Glutamatergic neuron (in vitro differentiated cells): ENCODE measurements at places on chromosomes 7 and 10.

GRCh38 chr7:141700848-141701371 is 1.1 kb downstream of the DENND11 start:
- no peak for DNase-seq

DNA sequence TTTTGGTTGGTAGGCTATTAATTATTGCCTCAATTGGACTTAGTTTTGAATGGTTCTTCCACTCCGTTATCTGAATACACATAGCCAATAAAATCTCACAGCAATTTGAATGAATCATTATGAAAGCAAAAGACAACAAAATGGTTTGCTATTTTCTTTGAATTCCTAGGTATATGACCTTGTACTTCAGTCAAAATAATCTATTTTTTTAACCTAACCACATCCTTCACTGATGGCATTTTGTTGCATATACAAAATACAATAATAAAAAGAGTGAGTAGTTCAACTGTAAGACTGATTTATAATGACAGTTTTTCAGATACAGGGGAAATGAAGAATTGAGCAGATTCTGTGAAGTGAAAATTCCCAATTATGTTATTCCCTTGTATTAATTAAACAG is 433.1 kb downstream of the HTR7 start:
- DNase-seq, result no peak

DNA sequence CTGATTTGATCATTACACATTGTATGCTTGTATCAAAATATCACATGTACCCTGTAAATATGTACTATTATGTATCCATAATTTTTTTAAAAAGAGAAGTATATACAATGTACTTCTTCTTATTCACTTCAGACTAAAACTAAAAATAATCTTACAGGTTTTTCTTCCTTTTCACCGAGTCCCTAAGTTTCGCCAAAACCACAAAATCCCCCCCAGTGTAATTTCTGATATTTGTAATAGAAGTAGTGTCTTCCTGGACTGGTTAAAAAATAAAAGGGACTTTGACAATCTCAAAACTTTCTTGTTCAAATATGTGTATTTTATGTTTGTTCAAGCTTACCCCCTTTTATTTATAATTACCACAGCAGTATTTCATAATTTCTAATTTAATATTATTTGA is 23.9 kb downstream of the EPC1 start:
- DNase-seq, result no peak

DNA sequence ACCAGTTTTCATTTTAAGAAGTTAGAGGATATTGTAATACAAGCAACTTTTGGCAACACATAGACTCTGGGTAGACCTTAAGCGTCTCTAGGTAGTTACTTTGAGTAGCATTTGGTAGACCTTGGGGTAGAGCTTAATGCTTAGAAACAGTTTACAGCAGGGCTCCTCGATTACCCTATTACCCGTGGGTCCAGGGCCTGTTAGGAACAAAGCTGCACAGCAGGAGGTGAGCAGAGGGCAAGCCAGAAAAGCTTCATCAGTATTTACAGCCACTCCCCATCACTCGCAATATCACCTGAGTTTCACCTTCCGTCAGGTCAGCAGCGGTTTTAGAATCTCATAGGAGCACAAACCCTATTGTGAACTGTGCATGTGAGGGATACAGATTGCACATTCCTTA is 173.5 kb downstream of the TSPAN12 start:
- no peak for DNase-seq

- DNase-seq, result no peak
Measured at GRCh38 chr7:74290981-74291441, 1.8 kb downstream of the CLIP2 start.

DNA sequence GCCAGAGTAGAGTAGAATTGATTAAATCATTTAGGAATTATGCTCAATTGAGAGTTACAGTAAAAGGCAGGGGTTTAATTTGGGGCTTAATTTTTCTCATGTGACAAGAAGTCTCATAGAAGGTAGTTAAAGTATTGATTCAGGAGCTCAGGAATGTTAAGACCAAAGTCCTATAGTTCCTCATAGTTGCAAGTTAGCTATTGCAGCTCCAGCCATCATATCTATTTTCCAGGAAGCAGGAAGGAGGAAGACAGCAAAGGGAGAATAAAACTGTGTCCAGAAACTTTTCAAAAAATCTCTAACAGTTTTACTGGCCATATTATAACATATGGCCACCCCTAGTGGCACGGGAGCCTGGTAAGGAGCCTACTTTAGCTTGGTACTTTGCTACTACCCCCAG is 97.0 kb upstream of the RPA3 start:
- DNase-seq, result no peak

DNA sequence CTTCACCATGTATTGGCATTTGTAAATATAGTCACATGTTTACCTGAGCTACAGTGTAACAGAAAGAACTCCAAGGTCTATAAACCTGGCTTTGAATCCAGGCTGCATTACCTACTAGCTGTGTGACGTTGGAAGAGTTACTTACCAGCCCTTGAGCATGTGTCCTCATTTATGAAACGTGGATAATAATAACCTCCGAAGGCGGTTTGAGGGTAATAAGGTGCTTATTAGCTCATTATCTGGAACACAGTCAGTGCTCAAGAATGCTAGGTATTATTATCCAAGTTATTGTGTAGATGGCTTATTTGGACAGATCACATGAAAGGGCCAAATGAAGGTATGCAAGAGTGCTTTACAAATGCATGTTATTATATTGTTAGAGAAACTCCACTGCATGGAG is 64.9 kb downstream of the SEC23IP start:
- no peak for DNase-seq

GRCh38 chr10:69952069-69952800 is 100.4 kb upstream of the MACROH2A2 start:
- no peak for DNase-seq

DNA sequence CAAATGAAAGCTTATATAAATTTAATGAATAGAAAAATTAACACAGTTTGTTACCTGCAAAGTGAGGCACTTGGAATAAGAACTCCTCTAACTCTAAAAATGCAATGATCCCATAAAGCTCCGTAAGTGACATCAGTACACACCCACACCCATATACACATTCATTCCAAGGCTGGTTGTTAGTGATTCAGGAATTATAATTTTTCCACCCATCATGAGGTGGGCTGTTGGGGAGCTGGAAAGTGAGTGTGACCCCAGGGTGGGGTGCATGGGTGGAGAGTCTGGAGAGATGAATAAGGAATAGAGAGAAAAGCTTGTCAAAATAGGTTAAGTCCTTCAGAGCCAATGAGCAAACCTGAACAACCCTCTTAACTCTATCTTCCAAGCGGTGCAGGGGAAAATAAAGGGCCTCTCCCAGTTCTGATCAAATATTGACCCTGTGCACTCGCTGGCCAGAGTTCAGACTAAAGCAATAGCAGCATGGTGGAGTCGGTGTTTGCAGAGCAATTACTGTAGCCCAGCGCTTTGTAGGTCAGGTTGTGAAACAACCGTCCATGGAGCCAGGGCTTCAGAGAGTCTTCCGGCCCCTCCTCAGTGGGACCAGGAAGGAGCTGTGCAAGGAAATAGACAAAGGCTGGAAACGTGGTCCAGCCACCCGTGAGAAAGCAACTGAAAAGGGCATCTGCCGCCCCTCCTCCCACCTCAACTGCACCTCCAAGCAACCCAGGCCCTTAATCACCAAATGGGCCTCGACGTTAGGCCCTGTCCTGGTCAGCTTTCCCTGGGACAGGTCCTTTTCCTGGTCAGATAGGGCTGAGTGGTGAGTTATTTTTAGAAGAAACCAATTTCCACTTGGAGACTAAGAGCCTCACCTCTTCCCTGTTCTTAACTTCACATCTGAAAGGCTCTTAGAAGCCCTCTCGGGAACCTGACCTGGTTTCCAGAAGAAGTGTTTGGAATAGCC is 61.2 kb downstream of the SH3PXD2A start:
- DNase-seq, result no peak

DNA sequence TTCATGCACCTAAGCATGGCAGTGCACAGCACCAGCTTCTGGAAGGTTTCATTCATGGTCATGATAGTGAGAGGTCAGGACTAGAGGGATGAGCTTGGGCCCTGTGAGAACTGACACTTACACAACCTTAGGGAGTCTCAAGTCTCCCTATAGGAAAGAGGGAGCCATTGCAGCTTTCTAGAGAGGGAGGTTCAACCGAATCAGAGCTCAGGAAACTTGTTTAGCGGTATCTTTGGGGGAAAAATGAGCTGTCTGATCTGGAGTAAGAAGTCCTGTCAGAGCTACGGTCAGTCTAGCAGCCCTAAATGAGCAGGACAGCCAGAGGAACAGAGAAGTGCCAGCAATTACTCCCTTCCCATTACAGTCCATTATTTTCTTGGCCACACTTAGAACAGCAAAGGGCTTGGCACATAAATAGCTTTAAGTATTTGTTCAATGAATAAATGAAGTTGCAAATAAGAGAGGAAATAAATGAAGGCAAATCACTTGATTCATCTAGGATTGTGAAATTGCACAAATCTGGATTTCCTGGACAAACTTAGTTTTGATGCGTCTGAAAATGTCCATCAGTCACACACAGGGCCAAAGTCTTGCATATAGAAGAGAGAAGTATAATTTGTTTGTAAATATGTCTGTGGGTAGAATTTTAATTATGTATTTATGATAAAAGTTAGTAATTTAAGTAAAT is 262.0 kb downstream of the GLI3 start:
- DNase-seq, result no peak

DNA sequence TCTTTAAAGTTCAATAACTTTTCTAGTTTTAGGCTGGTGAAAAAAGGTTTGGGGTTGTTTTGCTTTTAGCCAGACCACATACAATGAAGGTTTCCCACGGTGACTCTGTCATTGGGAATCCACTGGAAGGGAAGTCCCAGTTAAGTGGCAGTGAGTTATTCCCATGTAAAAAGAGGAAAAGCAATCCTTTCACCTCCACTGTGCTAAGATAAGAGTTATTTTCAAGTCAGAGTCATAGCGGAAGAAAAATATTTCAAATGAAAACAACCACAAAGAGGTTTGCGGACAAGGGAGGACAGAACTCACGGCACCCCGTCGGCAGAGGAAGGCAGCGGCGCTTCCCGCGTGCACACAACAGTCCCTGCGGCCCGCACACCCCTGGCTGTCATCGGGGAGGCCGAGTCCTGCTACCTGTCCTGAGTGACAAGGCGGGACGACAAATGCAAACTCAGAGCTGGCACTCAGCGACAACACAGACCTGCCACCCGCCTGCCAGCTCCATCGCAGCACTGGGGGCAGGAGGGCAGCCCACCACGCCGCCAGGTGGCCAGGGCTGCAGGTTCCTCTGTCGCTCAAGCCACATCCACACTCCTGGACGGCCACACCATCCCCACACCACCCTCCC is 9.3 kb upstream of the PAPOLB start:
- no peak for DNase-seq

DNA sequence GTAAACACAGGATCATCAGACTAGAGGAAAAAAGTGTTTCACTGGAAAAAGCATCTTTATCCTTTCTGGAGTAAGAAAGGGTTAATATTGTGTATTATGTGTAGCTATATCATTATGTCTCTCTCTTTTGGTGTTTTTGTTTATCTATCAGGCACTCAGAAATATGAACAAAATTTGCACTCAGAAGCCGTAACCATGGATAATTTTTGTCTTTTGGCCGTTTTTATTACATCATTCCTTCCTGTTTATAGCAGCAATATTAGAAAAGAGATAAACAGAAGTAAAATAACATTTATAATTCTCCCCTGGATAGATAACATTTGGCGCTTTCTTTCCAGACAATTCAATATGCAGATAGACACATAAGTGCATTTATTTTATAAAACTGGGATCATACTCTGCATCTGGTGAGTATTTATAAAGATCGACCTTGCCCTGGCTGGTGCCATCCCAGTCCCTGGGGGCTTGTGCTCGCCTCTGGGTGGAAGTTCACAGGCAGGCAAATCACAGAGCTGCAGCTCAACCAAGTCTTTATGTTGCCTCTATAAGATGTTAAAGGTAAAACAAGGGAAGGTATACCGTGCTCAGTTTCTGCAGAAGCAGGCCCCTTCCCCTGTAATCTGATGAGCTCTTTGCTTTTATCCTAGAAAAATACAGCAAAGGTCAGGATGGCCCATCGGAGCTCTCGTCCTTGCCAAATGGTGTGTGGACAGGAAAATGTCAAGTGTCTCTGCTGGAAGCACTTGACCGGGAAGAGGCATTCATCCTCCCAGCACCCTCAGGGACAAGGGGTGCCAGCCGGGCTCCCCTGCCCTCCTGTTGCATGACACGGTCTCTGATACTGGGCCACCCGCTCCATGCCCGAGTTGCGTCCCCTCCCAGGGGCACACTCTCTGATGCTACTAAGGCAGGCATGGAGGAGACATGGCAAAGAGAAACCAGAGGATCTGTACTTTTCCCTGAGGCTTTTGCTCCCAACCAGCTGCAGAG is 43.9 kb downstream of the PYROXD2 start:
- DNase-seq, result no peak

GRCh38 chr10:16853201-16853600 is 36.0 kb upstream of the RSU1 start:
- DNase-seq, result no peak

- DNase-seq, result no peak
Measured at GRCh38 chr10:28558186-28558585, 25.3 kb downstream of the WAC start.

DNA sequence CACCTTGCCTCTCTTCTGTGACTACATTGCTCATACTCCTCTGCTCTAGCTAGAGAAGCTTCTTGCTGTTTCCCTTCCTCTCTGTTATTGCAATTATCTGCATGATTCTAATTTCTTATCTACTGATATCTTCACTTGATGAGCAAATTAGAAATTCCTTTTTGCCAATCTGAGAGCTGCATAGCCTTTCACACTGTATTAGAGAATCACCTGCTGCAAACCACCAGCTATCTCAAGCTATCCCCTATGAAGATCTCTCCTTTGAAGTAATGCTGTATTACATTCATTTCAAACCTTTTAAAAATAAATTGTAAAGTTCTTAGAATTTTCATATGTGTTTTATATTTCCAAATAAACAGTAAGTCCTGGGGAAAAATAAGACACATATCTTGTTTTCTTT is 89.0 kb upstream of the ZNF804B start:
- DNase-seq, result no peak

GRCh38 chr7:69114374-69114773 is 483.9 kb upstream of the AUTS2 start:
- no peak for DNase-seq

DNA sequence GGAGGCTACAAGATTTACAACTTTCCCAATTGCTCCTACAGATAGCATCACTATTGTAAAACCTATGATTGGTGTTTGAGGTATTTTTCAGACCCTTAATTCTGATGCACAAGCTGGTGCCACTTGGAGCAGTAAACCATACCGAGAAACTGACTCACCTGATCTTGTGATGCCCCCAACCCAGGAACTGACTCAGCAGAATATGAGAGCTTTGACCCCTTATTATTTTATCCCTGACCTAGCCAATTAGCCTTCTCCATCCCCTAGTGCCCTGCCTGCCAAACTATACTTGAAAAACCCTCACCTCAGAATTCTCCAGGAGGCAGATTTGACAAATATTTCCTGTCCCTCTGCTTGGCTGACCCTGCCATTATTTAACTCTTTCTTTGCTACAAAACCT is 585.9 kb upstream of the GHITM start:
- DNase-seq, result no peak

- no peak for DNase-seq
Measured at GRCh38 chr10:114773197-114773532, 48.4 kb upstream of the FHIP2A start.

DNA sequence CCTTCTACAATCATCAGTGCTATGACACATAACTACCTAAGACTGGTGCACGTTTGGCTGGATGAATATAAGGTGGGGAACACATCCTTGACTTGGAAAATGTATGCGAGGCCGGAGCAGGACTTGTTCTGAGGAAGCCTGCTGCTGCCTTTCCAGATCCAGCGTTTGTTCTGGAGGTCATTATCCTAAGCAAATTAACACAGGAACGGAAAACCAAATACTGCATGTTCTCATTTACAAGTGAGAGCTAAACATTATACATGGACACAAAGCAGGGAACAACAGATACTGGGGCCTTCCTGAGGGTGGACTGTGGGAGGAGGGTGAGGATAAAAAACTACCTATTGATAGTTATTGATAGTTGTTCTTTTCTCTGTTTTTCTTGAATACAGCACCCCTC is 10.8 kb upstream of the GALNT11 start:
- no peak for DNase-seq
